ENCODE measurements at places on chromosomes 2 and 18. TPM values are rescaled to one million over a fixed set of nuclear protein-coding genes. Genes with fewer than 3 reads are reported as not detected.
A peak's percentile ranks its signal among the peaks of the same experiment; 100 is the strongest.

The PTCD3 gene
- 134 TPM for total RNA-seq

The SP140L gene
- 25.3 TPM for total RNA-seq

- no peak for DNase-seq
Observed at GRCh38 chr2:165839610-165840009, 45.6 kb upstream of the GALNT3 start.

The TMEM163 gene
- total RNA-seq = not detected

DNA sequence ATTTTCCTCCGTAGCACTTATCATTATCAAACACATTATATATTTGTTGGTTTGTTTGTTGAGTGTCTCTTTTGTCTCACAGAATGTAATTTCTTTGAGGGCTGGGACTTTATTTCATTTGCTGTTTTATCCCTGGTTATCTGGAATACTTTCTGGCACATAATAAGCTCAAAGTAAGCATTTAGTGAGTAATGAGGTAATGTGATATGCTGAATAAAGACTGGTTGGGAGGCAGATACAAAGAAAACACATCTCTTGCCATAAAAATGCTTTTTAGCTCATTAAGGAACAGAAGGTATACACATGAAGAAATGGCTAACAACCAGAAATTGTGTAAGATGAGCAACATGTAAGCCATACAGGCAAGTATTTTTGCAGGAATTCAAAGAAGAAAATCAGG lies 1411.8 kb downstream of the LRP1B start:
- DNase-seq = no peak

DNA sequence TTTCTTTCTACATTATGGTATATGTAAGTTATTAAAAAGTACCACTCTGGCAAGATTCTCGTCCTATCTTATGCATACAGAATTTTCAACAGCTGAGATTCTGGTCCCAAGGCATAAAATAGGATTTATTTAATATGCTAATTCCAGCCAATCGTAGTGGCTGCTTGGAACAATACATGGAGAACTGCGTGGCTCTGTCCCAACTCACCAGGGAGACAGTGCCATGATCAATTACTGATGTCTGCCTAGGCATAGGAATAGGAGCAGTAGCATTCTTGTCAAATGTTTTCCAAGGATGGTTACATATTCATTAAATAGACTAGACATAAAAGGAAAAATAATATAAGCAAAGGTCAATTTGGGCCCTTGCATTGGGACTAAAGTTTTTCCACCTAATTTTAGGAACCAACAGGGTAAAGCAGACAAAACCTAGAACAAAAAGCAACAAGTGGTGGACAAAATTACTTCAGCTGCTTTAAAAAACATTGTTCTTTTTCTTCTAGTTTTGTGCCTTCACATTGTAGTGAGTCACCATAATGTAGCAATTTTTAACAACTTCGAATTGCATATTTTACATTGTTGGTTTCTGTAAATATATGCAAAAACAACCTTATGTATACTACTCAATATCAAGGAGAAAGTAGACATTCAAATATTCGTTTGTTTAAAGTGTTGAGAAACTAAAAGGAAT lies 232.8 kb upstream of the ATP5MC3 start:
- no peak for DNase-seq

GRCh38 chr2:22525681-22526080 lies 859.3 kb upstream of the KLHL29 start:
- DNase-seq = no peak

The TEX261 gene
- 18.9 TPM for total RNA-seq

DNA sequence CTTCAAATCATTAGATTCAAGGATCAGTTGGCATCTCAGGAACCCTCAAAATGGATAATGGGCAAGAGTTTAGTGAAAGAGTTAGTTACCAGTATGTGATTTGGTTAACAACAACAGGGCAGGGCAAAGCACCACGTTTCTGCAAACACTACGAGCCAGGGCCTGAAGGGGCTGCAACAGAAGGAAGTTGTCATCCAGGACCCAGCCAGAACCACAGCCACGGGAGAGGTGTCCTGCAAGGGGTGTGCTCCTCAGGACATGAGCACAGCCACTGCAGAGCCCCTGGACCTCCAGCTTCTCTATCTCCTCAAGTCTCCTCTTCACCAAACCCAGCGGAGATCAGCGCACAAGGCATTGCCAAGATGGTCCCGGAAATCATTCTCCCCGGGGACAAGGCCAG lies 173.3 kb upstream of the PIEZO2 start:
- DNase-seq = no peak

DNA sequence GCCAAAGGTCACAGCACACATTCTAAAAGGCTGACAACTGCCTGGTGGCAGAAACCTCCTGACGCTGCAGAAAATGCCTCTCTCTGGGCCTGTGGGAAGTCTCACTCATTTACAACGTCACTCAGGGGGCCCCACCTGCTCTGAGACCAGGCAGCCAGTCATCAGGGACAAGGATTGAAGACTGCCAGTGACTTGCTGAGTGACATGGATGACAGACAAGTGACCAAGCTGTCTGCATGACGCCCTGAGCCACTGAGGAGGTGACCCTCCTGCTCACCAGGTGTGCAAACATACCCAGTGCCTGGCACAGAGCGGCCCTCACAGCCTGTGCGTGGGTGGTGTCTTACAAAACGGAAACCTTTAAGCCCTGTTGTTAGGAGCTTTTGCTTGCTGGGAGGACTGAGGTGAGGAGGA lies 392.4 kb downstream of the TNS1 start:
- peak; percentile 59 for DNase-seq

- no peak for DNase-seq
Observed at GRCh38 chr2:224165901-224166319, 126.8 kb upstream of the SERPINE2 start.

GRCh38 chr2:178163395-178163794 lies 30.9 kb upstream of the OSBPL6 start:
- peak; percentile 14 for DNase-seq

DNA sequence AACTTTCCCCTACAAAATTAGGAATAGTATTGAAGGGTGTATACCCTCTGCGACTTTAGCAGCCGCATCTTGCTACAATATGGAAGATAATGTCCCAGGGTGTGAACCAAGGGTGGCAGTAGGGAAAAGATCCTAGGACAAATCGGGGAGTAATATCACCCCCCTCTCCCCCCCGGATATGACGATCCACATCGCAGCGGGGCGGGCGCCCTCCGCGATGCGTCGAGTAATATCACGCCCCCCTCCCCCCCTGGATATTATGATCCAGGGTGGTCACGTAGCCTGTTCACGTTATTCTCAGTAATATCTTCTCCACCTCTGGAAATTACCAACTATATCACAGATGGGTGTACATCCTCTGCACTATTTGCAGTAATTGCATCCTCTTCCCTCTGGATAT lies 82.9 kb downstream of the DAPL1 start:
- DNase-seq = no peak

The SPDYA gene
- total RNA-seq = 0.58 TPM

GRCh38 chr2:198917926-198918720 lies 539.6 kb downstream of the SATB2 start:
- no peak for DNase-seq

DNA sequence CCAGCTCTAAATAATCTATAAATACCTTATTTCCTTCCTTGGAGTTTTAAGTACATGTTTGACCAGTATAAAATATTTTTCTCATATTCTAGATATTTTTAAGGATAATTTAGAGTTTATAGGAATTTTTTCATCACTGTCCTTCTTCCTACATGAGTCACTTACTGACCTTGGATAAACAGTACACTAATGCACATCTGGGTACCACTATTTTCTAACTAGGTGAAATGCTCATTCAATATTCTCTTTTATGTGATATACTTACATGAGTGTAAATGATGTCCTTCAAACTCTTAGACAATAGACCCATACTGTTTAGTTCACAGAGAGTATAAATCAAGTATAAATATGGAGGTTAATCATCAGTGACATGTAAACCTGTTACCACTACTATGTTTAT lies 1574.2 kb upstream of the ACVR2A start:
- DNase-seq = no peak

- no peak for DNase-seq
Observed at GRCh38 chr2:16080071-16080470, 139.7 kb downstream of the MYCN start.

GRCh38 chr2:20431772-20432171 lies 15.1 kb upstream of the RHOB start:
- no peak for DNase-seq

DNA sequence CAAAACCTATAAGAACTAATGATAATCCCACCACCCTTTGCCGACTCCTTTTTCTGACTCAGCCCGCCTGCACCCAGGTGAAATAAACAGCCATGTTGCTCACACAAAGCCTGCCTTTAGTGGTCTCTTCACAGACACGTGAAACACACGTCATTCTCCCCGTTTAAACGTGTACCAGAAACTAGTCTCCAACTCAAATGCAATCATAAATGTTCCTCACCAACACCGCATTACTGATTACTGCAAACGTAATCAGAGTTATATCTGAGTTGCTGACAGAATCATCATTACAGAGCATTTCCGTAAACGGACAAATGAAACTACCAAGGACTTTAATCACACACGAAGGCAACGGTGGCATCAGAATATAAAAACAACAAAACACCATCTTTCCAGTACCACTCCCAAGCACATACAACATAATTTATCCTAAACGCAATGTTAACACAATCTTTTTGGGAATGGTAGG lies 1.9 kb downstream of the CLK1 start:
- no peak for DNase-seq

DNA sequence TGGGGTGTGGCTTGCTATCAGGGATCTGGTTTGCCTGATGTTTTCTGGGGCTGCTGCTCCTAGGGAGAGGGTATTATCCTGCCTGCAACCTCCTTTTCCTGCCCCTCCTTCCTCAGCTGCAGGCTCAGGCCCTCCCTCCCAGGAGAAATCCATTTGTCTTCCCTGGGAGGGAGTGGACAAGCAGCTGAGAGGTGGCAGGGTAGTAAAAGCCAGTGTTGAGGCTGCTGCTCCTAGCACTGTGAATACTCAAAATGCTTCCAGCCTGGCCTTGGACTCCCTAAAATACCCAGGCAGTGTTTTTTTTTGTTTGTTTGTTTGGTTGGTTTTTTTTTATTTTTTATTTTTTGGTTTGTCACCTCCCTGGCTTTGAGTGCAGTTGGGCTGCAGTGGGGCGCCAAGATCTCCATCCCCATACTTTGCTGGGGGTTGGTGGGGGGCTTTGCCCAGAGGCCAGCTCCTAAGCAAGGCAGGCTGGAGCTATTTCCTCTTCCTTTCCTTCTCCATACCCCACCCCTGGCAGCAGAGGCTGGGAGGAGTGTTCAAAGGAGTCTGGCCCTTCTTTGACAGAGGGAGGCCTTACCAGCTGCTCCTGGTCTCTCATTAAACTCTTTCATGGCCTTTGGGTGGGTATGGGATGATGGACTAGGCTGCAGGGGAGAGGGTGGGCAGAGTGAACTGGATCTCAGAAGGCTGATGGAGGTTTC lies 13.6 kb downstream of the HOXD3 start:
- DNase-seq = no peak

DNA sequence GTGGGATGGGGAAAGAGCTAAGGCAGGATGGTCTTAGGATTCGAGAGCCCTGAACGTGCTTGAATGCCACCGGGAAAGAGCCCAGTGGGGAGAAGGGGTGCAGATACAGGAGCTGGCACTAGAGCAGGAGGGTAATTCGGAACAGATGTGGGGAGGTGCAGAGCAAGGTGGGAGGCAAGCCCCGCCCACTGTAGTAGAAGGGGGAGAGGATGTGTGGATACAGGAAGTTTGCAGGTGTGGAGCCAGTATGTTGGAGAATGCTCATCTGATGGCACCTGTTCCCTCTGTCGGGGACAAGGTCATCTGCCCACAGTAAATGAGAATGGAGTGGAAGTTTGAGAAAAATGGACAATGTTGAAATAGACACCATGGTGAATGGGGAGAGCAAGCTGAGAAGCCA lies 28.8 kb downstream of the CHST10 start:
- no peak for DNase-seq

DNA sequence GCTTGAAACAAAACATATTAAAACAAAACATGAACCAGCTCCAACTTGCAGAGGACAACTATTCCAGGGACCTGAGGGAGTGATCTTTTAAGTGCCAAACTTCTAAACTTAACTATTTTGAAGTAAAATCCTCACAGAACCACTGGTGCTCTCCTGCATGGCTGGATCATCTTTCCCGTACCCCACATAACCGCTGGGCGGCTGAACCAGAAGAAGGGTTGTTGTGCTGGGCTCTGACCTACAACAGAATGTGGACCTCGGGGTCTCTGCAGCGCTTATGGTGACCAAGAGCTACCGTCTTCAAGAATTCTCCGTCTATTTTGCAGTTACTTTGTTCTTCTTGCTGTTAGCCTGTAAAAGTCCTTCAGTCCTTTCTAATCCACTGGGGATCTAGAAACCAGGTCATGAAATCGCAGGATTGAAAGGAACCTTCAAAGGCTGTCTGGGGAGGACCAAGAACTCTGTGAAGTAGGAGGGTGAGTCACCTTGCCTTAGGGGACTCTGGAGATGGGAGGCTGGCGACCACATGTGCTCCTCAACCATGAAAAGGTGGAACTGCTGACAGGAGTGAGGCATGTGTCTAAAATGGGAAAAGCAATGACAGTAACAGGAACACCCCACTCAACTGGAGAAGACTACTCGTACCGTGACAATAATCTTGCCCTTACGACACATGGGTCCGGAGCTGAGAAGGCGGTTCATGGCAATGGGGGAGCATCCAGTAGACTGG lies 46.6 kb downstream of the HDLBP start:
- DNase-seq = no peak

The KIAA2012 gene
- total RNA-seq = not detected

- no peak for DNase-seq
Observed at GRCh38 chr2:38653380-38653714, 12.6 kb upstream of the GALM start.

GRCh38 chr2:174632841-174633622 lies 35.4 kb upstream of the WIPF1 start:
- no peak for DNase-seq

DNA sequence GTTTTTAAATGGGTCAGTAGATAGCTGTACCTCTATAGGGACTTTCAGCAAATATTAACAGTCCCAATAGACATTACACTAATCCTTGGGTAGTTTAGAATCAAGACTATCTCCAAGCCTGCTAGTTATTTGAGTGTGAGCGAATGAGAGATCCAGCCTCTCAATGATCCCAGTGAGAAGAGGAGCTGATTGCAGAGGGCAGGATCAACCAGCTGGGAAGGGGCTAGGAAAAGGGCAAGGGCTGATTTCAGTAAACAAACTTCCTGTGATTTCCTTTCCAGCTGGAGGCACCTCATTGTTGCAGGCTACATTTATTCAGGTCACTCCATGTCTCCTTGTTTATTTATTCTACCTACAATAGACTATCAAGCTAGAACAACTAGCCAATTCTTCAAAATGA lies 84.1 kb upstream of the CTNNA2 start:
- DNase-seq = no peak

DNA sequence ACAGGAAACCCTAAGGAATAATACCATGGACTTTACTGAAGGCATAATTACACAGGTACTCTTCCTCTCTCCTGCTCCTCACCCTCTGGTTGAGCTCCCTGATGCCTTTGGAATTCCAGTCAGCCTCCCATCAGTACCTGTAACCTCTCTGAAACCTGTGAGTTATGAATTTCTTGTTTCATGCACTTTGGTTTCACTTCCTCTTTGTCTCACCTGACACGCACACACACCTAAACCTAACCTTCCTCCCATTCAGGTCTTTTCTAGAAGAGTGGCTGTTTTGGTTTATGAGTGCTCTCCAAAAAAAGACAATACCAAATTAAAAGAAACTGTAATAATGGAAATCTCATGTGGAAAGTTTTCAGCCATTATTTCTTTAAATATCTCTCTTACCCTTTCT lies 451.3 kb upstream of the VWC2L start:
- DNase-seq = no peak

Measured in stomach (tissue), 19 donors.